ENCODE measurements at places on chromosomes 1 and 21.

- no peak for DNase-seq
These were observed 2.4 kb downstream of the TMEM125 start for GRCh38 chr1:43272161-43272560.

- DNase-seq: no peak
These were observed 87.6 kb downstream of the HMCN1 start for GRCh38 chr1:185821612-185822385.

GRCh38 chr1:23720256-23720995, 22.8 kb upstream of the ELOA start:
- no peak for DNase-seq

- DNase-seq: no peak
These were observed 26.9 kb upstream of the GPR88 start for GRCh38 chr1:100511058-100511457.

- no peak for DNase-seq
These were observed 713 bp upstream of the HMGCL start for GRCh38 chr1:23825762-23826522.

GRCh38 chr21:44999972-45000636, 60.3 kb downstream of the SLX9 start:
- DNase-seq: no peak

GRCh38 chr1:70057500-70057899, 147.9 kb downstream of the LRRC40 start:
- no peak for DNase-seq

DNA sequence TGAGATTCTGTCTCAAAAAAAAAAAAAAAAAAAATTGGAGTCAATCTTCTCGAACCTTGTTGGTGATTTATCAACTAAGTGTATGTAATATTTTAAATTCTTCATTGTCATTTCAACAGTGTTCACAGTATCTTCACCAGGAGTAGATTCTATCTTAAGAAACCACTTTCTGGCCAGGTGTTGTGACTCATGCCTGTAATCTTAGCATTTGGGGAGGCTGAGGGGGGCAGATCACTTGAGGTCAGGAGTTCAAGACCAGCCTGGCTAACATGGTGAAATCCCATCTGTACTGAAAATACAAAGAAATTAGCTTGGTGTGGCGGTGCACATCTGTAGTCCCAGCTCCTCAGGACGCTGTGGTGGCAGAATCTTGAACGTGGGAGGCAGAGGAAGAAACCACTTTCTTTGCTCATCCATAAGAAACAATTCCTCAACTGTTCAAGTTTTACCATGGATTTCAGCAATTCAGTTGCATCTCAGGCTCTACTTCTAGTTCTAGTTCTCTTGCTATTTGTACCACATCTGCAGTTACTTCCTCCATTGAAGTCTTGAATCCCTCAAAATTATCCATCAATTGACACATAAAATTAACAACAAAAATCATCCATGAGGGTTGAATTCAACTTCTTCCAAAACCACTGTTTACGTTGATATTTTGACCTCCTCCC, 30.4 kb upstream of the EYA3 start:
- DNase-seq: no peak

DNA sequence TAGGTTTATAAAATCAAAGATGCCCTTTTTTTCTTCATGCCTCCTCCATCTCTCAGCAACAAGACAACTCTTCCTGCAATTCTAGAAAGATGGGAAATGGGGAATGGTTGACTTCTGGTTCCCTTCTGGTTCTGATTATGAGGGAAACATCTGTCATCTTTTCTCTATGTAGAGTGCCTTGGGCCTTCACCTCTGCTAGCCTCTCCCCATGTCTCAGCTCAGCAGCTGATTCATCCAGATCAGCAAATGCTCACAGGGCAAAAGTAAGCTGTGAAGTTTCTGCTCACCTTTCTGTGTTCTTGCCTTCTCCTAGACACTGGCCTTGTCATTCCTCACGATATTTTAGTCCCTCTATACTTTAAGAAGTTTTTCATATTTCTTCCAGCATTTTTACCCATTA, 17.8 kb upstream of the BECN2 start:
- DNase-seq: no peak

GRCh38 chr1:236129306-236129705, 13.0 kb upstream of the GPR137B start:
- no peak for DNase-seq

DNA sequence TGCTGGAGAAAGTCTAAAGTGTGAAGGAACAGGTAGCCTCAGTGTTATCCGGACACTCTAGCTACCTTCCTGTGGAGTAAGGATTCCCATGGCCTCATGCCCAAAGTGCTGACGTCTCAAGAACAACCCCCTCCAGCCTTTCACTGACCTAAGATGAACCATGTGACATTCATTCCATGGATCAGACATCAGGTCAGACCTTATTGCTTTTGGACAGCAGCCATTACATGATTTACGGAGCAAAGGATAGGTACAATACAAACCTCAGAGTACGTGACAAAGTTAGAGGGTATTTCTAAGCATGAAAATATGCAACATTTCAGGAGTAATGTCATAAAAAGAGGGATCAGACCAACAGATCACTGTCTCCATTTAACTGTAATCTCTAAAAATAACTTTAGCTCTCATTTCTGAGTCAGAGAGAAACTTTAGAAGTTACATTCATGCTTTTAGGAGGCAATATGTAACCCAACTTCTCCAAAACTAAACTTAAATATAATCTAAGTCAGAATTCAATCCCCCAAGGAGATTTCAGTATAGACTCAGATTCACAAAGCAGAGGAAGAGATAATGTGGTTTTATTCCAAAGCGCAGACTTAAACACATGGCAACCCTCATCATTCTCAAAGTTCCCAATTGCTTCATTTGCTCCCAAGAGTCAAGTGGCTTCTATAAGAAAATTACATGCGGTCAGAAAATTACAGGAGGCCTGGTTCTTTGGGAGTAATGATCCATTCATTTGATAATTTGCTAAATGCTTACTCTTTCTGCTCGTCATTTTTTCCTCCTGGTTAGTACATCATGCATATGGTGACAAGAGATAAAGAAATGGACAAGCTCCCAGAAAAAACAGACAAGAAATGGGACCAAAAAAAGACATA, 280.4 kb downstream of the SETD4 start:
- DNase-seq: peak; percentile 90

- DNase-seq: peak; percentile 94
These were observed at the start of gene MRPS14 for GRCh38 chr1:175023043-175023921. MRPS14 (minus strand) TSS chr1:175023425; CDS start chr1:175023408, 17 bp downstream.

DNA sequence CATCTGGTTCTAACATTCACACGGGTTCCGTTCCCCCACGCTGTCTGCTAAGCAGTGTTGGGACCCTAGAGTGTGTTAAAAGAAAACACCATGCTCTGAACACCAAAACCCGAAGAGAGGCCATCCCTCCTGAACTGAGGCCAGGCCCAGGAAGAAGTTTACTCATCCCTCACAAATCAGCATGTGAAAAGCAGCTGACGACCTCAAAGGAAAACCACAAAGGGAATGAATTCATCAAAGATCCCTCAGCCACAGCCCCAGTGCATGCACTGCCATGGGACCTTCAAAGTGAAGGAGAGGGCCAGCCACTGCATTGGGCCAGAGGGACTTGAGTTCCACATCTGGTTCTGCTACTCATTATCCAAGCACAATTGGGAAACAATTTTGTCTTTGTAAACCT, 7.0 kb upstream of the PSEN2 start:
- peak; percentile 72 for DNase-seq

GRCh38 chr1:165296205-165296604, 60.3 kb downstream of the LMX1A start:
- no peak for DNase-seq

DNA sequence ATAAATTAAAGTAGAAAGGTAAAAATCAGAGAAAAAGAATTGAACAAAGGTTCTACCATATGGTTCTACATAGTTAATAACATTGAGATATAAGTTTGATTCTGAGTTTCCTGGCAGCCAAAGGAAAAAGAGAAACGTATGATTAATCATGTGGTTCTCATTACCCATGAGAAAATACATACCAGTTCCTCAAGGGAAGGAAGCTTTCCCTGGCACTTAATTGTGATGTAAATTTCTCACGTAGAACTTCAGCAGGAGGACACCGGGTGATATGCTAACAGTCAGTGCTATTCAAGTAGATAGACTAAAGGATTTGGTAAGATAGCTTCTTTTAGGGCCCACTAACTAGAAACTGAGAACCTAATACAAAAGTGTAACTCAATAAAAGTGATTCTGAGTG, 218.5 kb downstream of the NFIA start:
- DNase-seq: no peak

GRCh38 chr1:247401310-247402119, 14.5 kb upstream of the NLRP3 start:
- no peak for DNase-seq

DNA sequence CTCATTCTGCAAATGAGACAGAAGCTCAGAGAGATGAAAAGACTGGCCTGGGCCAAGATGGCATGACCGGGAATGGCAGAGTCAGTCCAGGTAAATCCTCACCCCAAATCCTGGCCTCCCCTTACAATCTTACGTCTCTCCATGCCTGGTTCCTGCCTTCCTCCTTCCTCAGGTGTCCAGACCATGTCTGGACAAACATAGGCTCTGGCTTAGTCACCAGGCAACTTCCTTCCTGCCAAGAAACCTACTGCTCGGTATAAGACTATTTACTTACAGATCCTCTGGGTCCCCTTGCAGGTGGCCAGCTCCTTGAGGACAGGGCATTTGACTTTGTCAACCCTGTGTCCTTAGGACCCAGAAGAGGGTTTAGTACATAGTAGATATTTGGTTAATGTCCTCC, 69.4 kb upstream of the ROR1 start:
- no peak for DNase-seq

- no peak for DNase-seq
These were observed 98.1 kb upstream of the GJB5 start for GRCh38 chr1:34656731-34657130.

GRCh38 chr1:18539171-18539570, 58.4 kb downstream of the KLHDC7A start:
- DNase-seq: no peak

DNA sequence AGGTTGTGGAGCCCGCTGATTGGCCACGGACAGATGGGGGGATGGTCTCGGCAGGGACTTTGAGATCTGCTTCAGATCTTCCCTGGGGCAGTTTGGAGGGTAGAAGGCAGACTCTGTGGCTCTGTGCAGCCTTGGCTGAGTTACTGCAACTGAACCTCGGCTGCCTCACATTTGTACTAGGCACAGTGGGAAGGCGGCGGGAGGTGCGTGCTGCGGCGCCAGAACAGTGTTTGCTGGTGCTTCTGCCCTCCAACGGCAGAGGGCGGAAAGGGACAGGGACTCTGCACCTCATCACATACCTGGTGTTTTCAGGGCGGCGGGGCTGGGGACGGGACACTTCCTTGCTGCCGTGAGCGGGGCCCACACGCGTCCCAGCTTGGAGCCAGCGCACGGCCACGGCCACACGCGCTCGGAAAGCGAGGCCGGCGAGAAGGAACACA, 26.2 kb downstream of the SLC66A1 start:
- no peak for DNase-seq

GRCh38 chr1:109598156-109598555, 21.3 kb downstream of the GNAT2 start:
- DNase-seq: no peak

DNA sequence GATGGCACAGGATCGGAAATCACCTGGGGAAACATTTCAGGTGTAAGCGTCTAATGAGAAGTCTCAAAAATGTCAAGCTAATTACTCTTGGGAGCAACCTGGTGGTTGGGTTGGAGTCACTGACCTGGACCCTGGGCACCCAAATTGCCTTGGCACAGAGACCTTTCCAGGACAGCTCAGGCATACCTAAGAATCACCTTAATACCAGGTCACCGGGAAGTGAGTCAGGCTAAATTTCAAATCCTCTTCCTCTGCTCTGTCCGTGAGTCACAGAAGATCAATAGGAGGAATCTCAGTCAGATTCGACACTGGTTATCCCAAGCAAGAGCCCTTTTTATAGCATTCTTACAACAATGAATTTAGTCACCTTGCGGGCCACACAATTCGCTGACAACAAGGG, 179.6 kb upstream of the CAMK1G start:
- DNase-seq: no peak

DNA sequence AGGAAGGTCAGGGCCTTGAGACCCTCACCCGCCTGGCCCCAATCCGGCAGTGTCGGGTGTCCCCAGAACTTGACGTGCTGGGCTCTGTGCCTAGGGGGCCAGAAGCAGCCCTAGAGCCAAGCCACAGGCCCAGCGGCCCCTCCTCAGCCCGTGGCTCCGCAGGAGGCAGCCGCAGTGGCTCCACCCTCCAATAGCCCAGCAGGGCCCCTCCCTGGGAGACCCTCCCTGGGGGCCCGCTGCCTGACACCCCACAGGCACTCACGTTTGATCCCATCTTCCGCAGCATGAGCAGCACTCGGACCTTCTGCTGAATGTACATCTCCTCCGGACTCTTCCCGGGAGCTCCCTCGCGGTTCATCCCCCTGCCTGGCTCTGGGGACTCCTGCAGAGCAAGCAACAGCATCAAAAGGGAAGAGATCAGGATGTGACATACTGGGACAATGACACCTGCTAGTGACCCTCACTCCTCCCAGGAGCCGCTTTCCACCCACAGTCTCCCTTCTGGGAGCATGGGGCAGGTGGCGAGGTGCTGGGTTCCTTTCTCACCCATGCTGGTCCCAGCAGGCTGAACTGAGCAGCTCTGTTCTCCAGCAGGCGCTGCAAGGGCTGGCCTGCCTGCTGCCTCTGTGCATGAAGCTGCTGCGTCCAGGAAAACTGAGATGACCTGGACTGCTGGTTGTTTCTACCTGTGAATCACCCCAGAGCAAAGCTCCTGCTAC, 38.2 kb downstream of the CTNNBIP1 start:
- no peak for DNase-seq

DNA sequence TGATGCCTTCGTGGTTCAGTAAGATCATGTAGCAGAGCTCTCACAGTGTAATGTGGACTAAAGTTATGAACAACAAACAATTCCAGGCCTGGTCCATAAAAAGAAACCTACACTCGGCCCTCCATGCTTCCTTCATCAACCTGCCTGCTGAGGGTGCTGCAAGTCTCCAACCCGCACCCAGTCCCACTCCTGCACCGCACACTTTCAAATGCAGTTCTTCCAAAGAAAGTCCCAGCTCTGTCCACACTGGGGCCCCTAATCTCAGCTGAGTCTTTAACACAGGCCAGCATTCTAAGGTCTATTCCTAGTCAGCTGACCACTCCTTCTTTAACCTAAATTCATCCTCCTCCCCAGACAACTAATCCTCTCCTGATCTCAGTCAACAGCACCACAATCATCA, 71.5 kb upstream of the NR5A2 start:
- no peak for DNase-seq

- DNase-seq: peak; percentile 81
These were observed 28.5 kb downstream of the WNT4 start for GRCh38 chr1:22114083-22115012.

- no peak for DNase-seq
These were observed 105.7 kb upstream of the TLR5 start for GRCh38 chr1:223248770-223249140.

GRCh38 chr1:220748089-220748934, at the start of gene MTARC2:
MTARC2 (plus strand) TSS chr1:220748322; CDS start chr1:220748532, 210 bp downstream.
- DNase-seq: peak; percentile 60

DNA sequence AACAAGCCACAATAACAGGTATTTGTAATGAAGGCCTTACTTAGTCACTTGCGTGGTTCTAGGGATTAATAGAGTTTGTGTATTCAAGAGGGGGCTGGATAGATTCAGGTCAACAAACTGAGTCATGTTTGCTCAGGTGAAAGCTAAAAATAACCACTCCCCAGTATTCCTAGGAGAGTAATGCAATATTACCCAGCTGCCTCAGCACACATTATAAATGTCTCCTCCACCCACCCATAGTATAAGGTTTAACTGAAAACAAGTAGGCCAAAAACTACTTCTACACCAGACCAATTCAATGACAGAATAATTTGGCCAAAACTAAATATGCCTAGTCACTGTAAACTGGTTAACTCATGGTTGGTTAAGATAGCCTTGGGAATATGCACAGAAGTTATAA, 34.4 kb downstream of the WLS start:
- no peak for DNase-seq

GRCh38 chr1:3368711-3369445, 85.6 kb upstream of the ARHGEF16 start:
- DNase-seq: peak; percentile 45
